Activated CD4-positive, alpha-beta T cell treated with anti-CD3 and anti-CD28 coated beads, Interleukin-2, amount 10 ng/mL, durations not matched to agents 7 days and 5 days (primary cell): ENCODE measurements at places on chromosomes 2 and 18.

GRCh38 chr18:8673256-8674209 is 31.8 kb upstream of the MTCL1 start:
- DNase-seq, result no peak

DNA sequence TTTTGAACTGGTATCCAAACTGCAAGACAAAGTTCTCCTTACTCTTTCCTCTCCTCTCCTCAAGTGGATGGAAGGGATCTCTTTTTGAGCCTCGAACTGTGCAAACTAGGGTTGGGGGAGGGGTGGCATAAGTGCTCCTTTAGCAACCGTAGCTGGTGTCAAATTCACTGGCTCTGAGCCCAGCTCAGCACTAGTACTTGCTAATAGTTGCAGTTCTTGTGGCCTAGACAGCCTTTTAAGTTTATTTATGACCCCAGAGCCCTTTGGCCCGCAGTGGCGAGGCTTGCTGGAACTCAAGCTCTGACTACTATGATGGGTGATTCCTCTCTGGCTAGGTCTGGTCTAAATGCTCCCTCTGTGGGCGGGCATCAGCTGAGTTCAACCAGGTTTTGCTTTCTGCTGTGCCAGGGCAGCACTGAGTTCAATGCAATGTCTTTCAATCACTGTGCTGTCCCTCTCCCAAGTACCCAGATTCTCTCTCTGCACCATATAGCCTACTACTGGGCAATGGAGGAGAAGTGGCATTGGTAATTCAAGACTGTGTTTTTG is 528.4 kb upstream of the SYT4 start:
- no peak for DNase-seq

DNA sequence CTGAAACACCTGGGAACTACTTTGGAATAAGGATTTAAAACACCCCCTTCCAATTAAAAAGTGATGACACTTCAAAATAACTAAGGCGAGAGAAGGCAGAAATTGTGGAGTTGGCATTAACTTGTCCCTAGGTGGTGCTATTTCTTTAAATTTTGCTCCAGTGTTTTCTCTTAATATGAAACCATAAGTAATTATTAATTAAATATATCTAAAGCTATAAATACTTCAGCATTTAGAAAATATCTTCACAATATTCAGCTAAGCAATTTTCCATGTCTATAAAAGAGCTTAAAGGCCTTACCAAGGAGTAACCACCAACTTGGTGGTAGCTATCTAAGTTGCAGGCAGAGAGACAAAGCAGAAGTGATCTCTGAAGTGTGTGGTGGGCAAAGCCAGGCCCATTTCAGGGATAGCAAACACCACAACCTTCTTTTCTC is 186.8 kb upstream of the PGAP1 start:
- DNase-seq, result no peak

- DNase-seq, result no peak
Observed at GRCh38 chr2:241981076-241981700, 111.7 kb downstream of the RTP5 start.

- no peak for DNase-seq
Observed at GRCh38 chr2:175036582-175037018, 31.4 kb upstream of the CHN1 start.

GRCh38 chr2:217370391-217370790 is 510.5 kb upstream of the TNP1 start:
- DNase-seq, result no peak

- DNase-seq, result no peak
Observed at GRCh38 chr2:10779776-10780490, 32.7 kb downstream of the PDIA6 start.

DNA sequence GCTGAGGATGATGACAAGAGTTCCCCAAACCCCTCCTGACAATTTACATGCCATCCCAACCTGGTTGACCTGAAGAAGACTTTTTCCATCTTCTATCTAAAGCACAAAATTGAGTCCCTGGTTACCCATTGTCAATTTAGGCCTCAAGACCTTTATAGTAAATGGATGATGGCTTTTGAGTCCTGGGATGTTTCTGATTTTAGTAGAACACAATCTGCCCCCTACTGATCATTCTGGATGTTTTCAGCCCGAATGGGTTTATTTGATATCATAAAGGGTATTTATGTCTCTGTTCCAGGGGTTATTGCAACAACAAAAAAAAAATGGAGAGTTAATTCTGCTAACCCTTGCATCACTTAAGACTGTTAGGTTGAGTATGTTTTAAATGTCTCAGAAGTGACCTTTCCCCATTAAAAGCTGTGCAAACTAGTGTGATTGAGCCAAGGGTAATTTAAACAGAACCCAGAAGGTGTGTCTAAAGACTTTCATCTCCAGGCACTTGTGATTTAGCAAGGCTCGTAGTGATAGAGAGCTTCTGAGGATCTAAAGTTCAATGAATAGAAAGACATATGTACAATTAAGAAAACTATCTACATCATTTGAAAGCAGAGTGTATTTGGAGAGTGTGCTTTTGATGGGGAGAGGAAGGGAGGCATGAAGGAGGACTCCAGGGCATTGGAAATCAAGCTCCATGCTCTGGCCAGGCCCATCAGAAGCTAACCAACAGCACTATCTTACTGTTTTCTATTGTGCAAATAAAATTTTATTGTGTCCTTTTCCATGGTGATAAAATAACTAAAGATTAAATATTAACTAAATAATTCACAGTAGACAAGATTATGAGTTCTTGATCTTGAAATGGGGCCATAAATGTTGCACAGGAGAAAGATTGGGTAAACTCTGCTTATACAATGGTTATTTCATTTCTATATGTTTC is 96.6 kb upstream of the NOSTRIN start:
- DNase-seq, result no peak

DNA sequence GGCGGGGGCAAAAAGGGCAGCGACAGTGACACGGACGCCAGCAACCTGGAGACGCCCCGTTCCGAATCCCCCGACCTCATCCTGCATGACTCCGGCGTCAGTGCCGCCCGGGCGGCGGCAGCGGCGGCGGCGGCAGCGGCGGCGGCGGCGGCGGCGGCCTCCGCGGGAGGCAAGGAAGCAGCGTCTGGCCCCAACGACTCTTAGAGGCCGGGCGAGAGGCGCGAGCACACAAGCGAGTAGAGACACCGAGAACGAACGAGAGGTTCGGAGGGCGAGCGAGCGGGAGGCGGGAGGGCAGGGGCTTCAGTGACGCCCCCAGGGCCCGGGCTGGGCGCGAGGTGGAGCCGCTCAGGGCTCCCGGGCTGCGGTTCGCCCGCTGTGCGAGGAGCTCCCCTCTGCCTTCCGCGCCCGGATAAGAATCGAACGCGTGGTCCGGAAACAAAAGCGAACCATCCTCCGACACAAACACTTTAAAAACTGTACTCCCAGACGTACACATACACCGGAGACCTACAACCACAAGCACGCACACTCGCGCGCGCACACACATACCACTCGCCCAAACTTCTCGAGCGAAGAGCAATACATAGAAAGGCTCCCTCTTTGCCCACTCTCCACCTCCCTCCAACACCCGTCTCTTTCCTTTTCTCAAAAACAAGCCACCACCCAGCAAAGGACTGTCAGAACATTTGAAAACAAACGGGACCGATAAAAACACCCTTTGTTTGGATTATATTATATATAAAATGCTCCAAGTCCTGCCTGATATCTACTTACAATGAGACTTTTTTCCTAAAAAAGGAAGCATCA is 2.8 kb downstream of the SP9 start:
- DNase-seq, result peak; percentile 43

DNA sequence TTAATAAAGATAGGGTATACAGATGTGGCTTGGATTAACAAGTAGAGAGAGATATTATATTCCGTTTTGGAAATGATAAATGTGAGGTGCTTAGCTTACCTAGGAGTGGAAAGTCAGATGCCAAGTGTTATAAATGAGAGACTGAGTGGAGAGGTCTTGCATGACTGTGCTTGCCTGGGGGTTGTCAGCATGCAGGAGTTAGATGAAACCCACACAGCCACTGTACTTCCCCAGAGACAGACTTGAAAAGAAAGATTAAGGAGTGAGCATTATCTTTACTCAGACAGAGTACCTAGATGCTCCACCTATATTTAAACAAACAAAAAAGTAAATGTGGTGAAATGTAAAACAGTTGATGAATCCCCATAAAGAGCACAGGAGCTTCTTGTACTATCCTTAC is 482.7 kb downstream of the RIT2 start:
- no peak for DNase-seq

DNA sequence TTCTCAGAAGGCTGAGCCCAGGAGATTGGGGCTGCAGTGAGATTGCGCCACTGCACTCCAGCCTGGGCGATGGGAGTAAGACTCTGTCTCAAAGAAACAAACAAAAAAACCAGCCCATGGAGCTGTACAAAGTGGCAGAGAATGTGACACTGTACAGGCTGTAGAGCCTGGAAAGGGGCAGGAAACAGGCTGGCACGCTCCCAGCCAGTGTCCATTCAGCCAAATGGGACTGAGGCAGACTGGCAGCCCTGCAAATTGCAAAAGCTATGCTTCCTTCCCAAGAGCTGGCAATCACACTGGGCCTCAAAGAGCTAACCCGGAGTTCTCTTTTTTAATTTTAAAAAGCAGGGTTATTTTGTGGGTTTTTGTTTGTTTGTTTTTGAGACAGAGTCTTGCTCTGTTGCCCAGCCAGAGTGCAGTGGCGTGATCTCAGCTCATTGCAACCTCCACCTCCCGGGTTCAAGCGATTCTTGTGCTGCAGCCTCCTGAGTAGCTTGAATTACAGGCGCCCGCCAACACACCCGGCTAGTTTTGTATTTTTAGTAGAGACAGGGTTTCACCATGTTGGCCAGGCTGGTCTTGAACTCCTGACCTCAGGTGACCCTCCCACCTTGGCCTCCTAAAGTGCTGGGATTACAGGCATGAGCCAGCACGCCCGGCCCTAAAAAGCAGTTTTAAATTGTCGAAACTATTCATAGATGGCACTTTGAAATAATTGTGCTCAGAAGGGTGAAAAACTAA is 42.8 kb downstream of the SCRN3 start:
- no peak for DNase-seq

DNA sequence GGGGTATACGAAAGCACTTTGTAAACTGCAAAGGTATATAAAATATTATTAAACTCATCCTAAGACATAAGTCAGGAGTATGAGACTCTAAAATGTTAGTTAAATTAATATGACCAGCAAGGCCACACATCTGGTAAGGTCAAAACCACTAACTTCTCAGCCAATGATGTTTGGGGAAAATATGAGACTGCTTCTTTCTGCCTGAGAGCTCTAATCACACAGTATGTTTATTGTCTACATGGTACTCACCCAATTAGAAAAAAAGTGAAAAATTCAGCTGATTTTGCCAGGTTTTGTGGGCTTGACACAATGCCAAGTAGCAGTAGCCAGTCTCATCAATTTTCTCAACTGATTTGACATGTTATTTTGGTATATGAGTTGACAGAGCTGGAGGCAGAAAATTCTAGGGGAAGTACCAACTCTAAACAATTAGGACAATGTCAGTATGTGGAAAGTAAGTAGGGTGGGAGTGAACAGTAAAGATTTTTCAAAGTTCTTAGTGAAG is 87.3 kb downstream of the ALK start:
- no peak for DNase-seq

DNA sequence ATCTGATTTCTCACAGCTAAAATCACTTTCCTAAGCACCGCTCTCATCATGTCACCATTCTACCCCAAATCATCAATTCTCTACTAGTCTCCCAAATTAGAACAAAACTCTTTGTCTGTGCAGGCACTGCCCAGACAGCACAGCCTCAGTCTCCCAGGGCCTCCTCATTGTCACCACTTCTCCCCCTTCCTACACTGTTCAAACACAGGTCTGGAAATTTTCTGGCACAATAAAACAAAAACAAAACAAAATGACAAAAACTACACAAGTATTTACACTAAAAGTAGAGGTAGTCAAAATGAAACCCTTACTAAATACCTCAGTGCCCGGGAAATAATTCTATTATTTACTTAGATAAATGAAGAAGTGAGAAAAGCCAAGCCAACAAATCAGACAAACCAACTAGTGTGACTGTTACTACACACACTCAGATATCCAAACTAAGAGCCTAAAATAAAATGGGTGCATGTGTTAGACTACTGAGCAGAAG is 156.2 kb upstream of the DNMT3A start:
- no peak for DNase-seq

DNA sequence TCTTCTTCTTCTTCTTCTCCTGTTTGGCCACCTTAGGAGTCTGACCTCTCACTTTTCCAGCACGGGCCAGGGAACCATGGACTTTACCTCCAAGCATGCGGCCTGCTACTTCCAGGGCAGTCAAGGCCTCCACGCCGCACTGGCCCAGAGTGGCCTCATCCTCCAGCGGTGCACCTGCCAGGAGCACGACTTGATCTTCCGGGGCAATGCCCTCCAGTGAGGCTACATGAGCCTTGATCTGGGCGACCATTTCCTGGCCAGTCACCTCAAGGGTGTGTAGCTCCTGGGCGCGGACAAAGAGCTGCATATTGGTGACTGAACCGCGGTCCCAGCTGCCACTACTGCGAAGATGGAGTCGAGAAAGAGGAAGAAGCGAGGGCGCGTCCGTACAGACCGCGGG is 67.1 kb downstream of the DIPK1C start:
- DNase-seq, result no peak

DNA sequence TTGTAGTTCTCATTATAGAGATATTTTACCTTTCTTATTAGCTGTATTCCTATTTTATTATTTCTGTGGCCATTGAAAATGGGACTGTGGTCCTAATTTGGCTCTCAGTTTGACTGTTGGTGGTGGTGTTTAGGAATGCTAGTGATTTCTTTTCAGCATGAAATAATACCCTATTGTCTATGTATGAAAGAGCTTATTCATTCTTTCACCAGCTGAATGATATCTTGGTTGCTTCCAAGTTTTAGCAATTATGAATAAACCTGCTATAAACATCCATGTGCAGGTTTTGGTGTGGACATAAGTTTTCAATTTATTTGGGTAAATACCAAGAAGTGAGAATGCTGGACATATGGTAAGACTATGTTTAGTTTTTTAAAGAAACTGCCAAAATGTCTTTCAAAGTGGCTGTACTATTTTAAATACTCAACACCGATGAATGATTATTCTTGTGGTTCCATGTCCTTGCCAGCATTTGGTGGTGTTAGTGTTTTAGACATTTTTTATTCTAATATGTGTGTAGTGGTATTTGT is 501.6 kb upstream of the GYPC start:
- no peak for DNase-seq

DNA sequence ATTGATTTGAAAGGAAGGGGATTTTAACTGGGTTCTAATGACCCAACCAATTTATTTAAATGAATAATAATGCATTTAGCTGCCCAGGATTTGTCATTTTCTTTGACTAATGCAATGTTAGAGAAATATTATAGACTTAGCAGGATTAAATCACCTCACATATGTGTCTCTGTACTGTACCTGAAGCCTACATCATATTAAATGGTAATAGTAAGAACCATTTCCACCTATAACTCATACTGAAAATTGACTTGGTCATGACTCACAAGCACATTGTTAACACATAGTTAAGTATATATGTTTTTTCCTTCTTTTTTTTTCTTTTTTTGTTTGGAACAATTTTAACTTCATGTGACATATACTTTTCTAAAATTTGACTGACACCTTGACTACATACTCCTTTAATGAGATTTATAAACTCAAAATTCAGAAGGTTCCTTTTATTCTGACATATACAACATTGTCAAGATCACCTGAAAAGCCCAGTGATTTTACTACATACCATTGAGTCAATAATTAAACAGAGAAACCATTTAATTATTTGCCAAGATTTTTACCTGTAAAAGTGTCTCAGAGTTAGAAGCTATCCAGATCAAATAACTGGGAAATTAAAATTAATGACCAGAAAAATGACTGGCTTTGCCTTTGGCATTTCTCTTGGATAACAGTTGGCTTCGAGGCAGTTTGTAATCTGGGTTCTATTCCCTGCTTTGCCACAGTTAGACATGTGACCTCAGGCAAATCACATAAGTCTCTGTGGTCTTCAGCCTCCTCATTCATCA is 58.8 kb upstream of the CDC42EP3 start:
- DNase-seq, result no peak
